NCI-H526 treated with DMSO at 0.1 percent for 48 hours (cell line): ENCODE measurements at places on chromosomes 16 and 17.

DNA sequence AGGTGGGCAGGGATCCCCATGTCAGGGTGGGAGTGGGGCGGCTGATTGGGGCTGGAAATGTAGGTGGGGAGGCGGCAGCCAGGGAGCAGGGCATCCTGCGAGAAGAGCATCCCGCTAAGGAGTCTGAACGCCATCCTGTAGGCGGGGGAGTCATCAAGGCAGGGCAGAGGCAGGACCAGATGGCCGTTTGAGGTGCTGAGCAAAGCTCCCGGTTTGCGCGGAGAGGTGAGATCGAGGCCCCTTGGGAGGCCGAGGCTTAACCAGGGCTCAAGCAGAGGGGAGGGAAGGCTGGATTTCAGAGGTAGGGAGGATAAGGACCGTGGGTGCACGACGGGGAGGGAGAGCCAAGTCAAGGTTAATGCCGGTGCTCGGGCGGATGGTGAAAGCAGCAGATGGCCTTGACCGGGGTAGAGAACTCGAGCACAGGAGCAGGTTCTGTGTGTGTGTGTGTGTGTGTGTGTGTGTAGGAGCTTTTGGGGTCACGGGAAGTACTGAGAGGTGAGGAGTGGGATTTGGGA, 472 bp upstream of the NME2 start:
- DNase-seq, result no peak

GRCh38 chr17:29867643-29868181, 62.3 kb downstream of the SSH2 start:
- peak; percentile 33 for DNase-seq

DNA sequence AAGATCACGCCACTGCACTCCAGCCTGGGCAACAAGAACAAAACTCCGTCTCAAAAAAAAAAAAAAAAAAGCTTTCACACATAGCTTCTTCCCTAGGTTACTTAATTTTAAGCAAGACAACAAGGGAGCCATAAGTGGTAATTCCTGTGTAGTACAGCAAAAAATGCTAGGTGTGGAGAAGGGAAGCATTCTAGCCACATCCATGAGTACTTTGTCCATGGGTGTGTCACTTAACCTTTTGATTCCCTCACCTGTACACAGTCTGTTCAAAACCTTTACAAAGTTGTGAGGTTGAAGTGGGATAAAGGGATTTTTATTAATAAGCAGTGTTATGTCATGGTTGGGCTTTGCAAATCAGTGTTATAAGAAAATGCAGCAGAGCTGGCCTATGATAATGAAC, 4.5 kb downstream of the NME2 start:
- no peak for DNase-seq

DNA sequence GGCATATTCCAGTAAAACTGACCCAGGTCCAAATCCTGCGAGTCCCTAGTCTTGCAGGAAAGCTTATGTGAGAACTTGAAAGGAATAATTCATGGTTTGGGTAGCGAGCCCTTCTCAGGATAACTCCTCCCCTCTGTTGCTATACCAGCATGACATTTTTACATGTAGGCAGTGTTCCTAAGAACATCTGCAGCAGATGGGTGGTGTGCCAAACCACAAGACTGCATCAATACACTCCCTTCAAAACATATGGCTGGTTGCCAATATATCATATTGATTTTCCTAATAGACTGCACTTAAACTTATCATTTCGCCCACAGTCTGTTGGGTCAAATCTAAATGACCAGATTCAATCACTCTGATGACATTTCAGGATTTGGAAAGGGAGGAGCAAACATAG, 19.9 kb downstream of the PSME3IP1 start:
- no peak for DNase-seq

- DNase-seq, result peak; percentile 23
These were observed 13.3 kb upstream of the CRK start for GRCh38 chr17:1469231-1469852.

DNA sequence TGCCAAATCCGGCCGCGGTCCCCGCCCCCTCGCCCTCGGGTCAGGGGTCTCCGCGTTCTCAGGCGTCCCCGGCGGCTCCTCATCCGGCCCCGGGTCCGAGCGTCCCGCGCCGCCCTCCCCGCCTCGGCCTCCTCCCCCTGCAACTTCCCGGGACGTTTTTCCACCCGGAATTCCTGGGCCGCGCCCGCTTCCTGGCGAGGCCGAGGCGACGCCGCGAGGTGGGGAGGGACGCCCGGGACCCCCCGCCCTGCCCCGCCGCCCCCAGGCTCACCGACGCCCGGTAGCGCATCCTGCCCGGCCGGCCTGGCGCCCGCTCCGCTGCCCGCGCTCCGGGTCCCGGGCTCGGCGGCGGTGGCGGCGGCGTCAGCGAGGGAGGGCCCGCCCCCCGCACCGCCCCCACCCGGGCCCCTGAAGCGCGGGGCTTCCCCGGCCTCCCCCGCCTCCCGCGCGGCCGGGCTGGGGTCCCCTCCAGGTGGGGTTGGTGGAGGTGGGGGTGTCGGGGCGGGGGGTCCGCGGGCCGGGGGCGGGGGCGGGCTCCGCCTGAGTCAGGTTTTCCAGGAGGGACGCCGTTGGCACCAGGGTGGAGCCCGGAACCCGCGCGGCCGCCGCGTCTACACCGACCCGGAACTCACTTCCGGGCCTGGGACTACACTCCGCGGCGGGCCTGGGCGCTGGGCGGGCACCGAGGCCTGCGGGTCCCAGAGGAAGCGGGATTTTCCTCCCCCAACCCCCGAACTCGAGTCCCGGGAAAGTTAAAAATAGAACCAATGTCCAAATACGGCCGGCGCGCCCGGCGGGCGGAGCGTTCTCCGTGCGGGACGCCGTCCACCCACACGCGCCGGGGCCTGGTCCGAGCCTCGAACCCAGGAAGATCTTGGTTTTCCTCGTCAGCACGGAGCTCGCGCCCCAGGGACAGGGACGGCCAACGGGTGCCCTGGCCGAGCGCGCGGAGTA, 6.8 kb downstream of the MYO1C start:
- DNase-seq, result no peak

DNA sequence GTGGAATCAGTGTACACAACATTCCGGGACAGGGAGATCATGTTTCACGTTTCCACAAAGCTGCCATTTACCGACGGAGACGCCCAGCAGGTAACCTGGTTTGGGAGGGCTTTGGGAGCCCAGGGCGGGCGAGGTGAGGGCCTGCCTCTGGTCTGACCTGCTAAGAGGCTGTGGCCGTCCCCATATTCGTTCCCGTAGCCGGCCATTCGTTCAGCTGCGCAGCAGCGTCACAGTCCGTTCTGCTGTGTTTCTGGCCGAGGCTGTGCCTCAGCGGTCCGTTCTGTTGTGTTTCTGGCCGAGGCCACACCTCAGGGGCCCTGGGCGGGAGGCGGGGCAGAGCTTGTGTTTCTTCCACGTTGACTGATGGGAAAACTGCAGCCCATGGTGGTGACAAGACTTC, 68.0 kb downstream of the OR1D5 start:
- no peak for DNase-seq

GRCh38 chr17:72485596-72485995, 364.8 kb downstream of the SOX9 start:
- no peak for DNase-seq

DNA sequence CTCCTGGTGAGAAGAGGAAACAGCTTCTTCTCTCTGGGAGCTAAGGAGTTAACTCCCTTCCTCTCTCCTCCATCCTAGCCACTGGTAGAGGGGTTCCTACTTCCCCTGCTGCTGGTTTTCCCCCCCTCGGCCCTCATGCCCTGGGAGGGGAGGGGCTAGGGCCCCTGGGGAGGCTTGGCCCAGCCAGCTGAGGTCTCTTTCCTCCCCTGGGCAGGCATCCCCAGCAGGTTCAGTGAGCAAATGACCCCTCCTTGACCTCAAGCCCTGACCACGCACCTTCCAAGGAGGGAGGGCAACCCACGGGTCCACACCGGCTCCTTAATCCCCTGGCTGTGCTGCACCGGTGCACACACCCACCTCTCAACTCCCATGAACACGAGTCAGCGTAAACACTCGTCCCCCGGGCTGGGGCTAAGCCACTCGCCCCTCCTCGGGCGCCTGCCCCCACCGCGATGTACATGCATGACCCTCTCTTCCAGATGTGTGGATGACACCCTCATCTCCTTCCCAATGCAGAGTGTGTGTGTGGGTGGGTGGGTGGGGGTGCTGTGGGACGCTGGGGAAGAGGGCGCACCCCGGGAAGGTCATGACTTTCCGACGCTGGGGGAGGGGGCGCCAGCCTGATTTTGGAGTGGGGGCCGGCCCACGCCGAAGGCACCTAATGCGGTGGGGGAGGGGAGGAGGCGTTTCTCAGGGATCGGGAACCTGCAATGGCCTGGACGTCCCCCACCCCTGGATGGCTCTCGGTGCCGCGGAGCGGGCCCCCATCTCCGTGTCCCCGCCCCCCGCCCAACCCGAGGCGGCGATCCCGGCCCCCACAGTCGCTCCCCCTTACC, 33.7 kb downstream of the SRCIN1 start:
- no peak for DNase-seq

DNA sequence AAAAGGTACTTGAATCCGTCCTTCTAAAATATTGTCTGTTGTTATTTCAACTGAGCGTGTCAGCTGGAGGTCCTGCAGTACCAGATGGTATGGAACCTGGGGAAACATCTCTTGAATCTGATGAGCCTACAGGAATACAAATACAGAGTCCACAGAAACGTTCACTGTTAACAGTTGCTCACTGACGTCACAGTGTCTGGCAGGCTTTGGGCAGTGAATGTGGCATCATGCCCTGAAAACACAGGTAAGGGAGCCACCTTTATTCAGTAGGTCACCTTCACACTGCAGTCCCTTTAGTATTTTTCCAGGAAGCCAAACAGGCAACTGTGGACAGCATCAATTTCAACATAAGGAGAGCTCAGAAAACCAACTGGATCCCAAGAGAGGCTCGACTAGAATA, 56.1 kb downstream of the AMFR start:
- DNase-seq, result no peak

- DNase-seq, result no peak
These were observed 25.2 kb downstream of the ZDHHC7 start for GRCh38 chr16:84986102-84986501.

GRCh38 chr17:36151891-36152638, 24.4 kb downstream of the TBC1D3B start:
- no peak for DNase-seq

- no peak for DNase-seq
These were observed 2.6 kb downstream of the MYL11 start for GRCh38 chr16:30377050-30377811.

- no peak for DNase-seq
These were observed 3.6 kb upstream of the UTS2R start for GRCh38 chr17:82367724-82368524.

GRCh38 chr16:75919664-75920063, 193.4 kb upstream of the CPHXL start:
- no peak for DNase-seq

DNA sequence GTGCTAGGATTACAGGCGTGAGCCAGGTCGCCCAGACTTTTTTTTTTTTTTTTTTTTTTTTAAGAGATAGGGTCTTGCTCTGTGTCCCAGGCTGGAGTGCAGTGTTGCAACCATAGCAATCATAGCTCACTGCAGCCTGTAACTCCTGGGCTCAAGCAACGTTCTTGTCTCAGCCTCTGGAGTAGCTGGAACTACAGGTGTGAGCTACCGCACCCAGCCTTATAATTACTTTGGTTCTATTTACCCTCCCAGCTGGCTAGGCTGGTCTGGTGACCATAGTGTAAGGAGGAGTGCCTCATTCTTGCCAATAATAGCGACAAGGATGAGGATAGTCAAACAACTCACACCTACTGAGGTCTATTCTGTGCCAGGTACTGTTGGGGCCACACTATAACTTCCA, 39.6 kb upstream of the USP7 start:
- DNase-seq, result peak; percentile 10

DNA sequence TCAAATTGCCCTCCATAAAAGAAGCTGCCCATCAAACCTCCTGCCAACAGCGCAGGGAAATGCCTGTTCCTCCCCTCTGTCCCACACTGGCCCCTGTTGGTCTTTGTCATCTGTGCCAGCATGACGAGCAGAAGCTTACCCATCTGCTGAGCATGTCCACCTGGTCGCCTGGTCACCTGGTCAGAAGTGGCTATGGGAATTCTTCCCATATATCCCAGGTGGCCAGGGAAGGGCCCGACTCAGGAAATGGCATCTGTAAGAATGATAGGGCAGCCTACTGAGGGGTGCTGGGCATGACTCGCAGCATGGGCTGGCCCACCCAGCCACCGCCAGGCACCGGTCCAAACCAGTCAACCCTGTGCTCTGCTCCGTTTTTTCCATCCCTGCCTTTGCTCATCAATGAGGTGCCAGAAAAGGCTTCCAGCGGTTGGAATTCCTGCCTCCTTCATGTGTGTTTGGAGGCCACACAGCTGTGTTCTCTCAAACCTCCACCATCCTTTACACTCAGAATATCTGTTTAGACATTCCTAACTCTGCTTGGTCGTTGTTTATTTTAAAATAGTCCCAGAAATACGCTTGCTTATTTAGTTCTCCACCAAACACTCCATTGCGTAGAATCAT, 145.2 kb downstream of the CLEC16A start:
- DNase-seq, result no peak

DNA sequence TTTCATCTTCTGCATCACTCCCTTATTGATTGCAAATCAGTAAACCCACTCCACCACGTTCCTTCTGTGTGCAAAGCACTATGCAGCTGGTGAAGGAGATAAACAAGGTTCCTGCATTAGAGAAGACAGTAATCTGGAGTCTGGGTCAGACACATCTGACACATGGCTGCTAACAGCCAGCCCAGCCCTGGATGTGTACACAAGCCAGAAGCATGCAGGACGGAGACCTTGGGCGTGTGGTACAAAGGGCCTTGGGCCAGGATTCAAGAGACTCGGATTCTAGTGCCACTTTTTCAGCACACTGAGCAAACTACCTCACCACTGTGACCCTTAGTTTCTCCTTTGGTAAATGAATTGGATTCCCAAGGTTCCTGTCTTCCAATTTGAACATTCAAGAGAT, 86.6 kb upstream of the DNAH9 start:
- DNase-seq, result no peak

GRCh38 chr17:69103557-69104233, 38.0 kb downstream of the ABCA6 start:
- DNase-seq, result no peak
